ENCODE measurements at places on chromosomes 11 and 22.

- no peak for DNase-seq
These were observed 28.8 kb downstream of the TSPAN4 start for GRCh38 chr11:871472-871871.

DNA sequence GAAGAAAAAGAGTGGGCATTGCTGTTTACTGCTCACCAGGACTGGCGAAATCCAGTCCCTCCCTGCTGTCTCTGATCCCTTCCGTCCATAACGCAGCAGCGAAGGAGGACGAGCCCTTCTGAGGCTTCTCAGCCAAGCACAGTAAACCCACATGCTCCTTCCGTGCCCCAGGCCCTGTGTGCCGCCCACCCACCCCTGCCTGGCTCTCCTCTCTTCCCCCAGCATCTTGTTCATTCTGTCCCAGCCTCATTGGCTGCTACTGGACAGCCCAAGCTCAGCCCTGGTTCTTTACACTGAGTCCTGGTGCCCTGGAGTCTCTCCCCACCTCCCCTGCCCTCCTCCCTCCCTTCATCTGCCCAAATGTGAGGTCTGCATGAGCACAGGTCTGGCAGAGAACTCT lies 559.7 kb downstream of the BRD1 start:
- no peak for DNase-seq

- no peak for DNase-seq
These were observed 142.8 kb upstream of the B3GAT1 start for GRCh38 chr11:134554861-134555260.

DNA sequence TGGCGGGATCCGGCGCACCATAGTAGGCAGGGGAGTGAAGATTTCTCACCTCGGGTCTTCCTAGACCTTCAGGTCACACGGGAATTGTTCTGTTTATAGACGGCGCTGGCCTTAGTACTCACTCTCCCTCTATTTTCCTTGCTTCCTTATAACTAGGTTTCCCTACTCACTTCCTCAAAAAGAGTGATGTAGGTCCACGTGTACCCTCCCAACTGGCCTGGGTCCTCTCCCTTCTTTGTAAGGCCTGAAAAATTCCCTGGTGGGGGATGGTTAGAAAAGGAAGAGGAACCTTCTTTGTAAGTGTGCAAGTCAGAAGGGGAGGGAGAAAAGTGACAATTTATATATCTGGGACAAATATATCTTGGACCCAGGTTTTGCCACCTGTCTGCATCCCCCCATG lies 2.9 kb upstream of the TMEM9B start:
- DNase-seq: no peak

DNA sequence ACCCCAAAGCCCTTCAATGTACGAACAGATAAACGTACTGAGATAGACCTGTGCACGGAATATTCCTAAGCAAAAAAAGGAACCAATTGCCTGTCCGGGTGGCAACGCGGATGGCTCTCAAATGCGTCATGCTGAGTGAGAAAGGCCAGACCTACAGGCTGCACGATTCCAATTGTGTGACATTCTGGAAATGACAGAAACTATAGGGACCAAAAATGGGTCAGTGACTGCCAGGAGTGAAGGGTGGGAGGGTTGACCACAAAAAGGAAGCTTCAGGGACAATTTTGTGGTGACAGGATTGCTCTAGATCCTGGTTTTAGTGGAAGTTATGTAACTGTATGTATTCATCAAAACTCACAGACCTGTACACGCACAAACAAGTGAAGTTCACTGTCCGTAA lies 24.0 kb upstream of the SYT8 start:
- no peak for DNase-seq

- DNase-seq: no peak
These were observed 785.9 kb upstream of the ARHGAP42 start for GRCh38 chr11:99901175-99901574.

GRCh38 chr11:27150098-27150497 lies 109.5 kb downstream of the BBOX1 start:
- no peak for DNase-seq

DNA sequence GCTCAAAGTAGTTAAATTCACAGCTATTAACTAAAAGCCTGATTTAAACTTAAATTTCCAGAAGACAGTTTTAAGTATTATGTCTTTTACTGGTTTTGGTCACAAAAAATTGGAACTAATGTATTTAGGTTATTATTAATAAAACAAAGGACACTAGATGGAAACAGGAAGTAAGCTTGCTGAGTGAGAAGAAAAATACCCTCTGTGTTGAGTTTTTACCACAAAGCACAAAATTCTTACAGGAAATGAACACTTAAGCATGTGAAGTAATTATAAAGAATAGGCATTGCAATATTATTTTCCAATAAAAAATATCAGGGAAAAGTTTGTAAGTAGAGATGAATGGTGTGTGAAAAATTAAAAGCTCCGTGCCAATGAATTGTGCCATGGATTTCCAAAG lies 46.3 kb downstream of the PIK3C2A start:
- no peak for DNase-seq

DNA sequence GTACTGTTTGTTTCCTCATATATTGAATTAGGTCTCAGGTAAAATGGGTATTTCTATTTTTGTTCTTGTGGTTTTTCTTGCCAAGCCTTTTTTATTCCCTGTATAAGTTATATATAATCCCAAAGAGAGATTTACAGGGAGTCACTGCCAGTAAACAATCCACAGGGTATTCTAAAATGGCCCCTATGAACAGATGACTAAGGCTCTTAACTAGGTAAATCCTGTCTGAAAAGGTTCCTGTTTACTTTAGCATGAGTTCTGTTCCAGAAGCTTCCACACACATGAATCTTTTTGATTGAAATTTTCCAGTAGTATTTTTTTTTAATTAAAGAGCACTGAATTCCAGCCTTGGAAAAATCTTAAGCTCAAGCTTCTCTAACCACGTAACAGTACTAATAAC lies 552.8 kb upstream of the CCDC179 start:
- no peak for DNase-seq

DNA sequence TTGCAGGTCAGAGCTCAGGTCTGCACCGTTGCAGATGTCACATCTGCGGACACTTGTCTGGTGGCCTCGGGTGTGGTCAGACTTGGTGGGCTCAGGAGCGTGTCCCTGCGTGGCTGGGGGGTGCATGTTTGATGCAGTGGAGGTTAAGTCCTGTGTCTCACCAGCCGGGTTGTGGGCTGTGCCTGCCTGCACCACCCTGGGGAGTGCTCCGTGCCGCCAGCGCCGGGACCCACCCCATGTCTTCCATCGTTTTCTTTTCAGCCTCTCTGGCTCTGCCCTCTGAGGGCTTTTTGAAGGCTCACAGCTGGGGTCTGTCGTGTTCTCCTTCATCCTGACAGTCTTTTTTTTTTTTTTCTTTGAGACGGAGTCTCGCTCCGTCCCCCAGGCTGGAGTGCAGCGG lies 26.0 kb downstream of the PPIL2 start:
- no peak for DNase-seq

DNA sequence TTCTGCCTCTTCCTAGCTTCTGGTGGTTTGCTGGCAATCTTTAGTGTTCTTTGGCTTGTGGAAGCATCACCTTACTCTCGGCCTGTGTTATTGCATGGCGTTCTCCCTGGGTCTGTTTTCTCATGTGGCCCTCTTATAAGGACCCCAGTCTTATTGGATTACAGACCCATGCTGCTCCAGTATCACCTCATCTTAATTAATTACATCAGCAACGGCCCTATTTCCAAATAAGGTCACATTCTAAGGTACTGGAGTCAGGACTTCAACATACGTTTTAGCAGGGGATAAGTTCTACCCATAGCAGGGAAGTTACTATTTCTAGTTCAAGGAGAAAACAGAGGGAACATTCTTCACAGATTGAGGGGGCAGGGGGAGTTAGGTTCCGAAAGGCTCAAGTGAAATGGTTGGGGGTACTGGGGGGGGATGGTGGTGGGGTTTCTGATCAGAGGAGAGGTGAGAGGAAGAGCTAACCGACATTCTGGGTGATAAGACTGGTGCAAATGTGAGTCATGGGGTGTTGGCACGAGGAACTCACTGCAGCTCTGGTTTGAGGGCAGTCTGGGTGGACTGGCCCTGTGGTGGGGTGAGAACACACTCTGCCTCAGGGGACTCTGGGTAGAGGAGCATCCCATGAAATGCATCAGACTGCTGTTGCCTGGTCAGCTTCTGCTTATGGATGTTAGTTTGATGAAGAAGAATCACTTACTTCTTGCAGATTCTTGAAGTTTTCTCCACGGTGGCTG lies 51.5 kb upstream of the ZBED5 start:
- DNase-seq: no peak

DNA sequence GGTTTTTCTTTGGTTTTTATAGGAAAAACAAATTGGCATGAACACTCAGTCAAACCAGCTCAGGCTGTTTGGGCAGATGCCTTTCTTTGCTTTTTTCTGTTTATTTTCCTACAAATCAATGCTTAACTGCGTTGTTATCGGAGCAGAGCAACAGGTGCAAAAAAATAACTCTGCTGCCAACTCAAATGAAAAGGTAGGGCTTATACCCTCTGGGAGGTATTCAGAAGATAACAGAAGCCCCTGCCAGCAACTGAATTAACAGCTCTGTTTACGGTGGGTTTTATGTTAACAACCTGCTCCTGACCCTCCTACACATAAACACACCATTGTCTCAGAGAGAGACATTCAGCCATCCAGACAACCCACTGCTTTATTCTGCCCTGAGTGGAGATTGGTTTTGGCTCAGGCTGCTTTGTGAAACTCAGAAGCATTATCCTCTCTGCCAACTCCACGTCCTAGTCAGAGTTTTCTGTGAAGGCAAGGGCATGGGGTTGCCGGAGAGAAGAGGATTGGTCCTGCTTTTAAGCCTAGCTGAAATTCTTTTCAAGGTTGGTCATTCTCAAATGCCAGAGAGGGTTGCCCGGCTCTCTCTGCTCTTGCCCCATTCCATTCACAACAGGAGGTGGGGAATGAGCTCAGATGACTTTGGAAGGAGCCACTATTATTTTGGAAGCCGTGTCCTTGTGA lies 11.4 kb downstream of the EHF start:
- no peak for DNase-seq

GRCh38 chr11:61737636-61738386 lies 14.6 kb upstream of the MYRF start:
- DNase-seq: no peak

GRCh38 chr11:3203221-3204043 lies 15.2 kb downstream of the MRGPRG start:
- DNase-seq: no peak

- no peak for DNase-seq
These were observed 32.8 kb upstream of the WNT7B start for GRCh38 chr22:46009730-46010129.
